ENCODE measurements at places on chromosomes 16 and 17. TPM values are rescaled to one million over a fixed set of nuclear protein-coding genes. Genes with fewer than 3 reads are reported as not detected.

CA5A gene
- total RNA-seq: not detected

ADAD2 gene
- not detected for total RNA-seq

MYOCD gene
- 20.1 TPM for total RNA-seq

GLP2R gene
- under 0.01 TPM for total RNA-seq

CCR7 gene
- total RNA-seq: 0.36 TPM

RHBDL1 gene
- total RNA-seq: 0.72 TPM

TUBG2 gene
- total RNA-seq: 3.6 TPM

HEATR9 gene
- not detected for total RNA-seq

ZNRF1 gene
- total RNA-seq: 9.7 TPM

GDPD3 gene
- under 0.01 TPM for total RNA-seq

MYO15A gene
- 0.18 TPM for total RNA-seq

NOTUM gene
- not detected for total RNA-seq

UBN1 gene
- 5.7 TPM for total RNA-seq

PIRT gene
- not detected for total RNA-seq

KRTAP2-3 gene
- total RNA-seq: 1.4 TPM

ALDH3A1 gene
- not detected for total RNA-seq

TSNAXIP1 gene
- 0.72 TPM for total RNA-seq

CDC42EP4 gene
- 16.1 TPM for total RNA-seq

STH gene
- total RNA-seq: not detected

CDRT15 gene
- not detected for total RNA-seq

GINS2 gene
- 13.4 TPM for total RNA-seq

MC1R gene
- total RNA-seq: 4.4 TPM

FLYWCH1 gene
- total RNA-seq: 16.1 TPM

ATP1B2 gene
- not detected for total RNA-seq

KCNJ12 gene
- under 0.01 TPM for total RNA-seq

ABAT gene
- 4.4 TPM for total RNA-seq

NPIPB6 gene
- 0.18 TPM for total RNA-seq

ZCCHC14 gene
- 2.5 TPM for total RNA-seq

MYCBPAP gene
- total RNA-seq: under 0.01 TPM

CNTNAP1 gene
- total RNA-seq: 10.6 TPM

SLC6A2 gene
- total RNA-seq: not detected

KCTD11 gene
- total RNA-seq: 10.8 TPM

MEFV gene
- total RNA-seq: not detected

GAS2L2 gene
- not detected for total RNA-seq

MGAT5B gene
- total RNA-seq: 0.56 TPM

WNT9B gene
- total RNA-seq: not detected

CTF1 gene
- total RNA-seq: 0.56 TPM

KCNJ18 gene
- not detected for total RNA-seq

SECTM1 gene
- total RNA-seq: 2.3 TPM

FAM20A gene
- not detected for total RNA-seq

SDK2 gene
- under 0.01 TPM for total RNA-seq

ASGR2 gene
- not detected for total RNA-seq

FOXN1 gene
- total RNA-seq: not detected

MT1X gene
- 37.2 TPM for total RNA-seq

SLC38A7 gene
- total RNA-seq: 14.7 TPM

KRT23 gene
- total RNA-seq: 0.36 TPM

NXN gene
- total RNA-seq: 52.5 TPM

ABCA3 gene
- total RNA-seq: 0.18 TPM

KRT34 gene
- 3.6 TPM for total RNA-seq

ZNF624 gene
- total RNA-seq: 3.8 TPM

KRT24 gene
- not detected for total RNA-seq

ITGB4 gene
- total RNA-seq: not detected

Measured in IMR-90 (cell line).